Glomerular endothelial cell (primary cell): ENCODE measurements at places on chromosomes 7 and 10. TPM values are rescaled to one million over a fixed set of nuclear protein-coding genes. Genes with fewer than 3 reads are reported as not detected.

The PTPRN2 gene
- 10.0 and 13.0 TPM in 2 replicates for total RNA-seq

The FOXI2 gene
- total RNA-seq, result not detected in 2 replicates

DNA sequence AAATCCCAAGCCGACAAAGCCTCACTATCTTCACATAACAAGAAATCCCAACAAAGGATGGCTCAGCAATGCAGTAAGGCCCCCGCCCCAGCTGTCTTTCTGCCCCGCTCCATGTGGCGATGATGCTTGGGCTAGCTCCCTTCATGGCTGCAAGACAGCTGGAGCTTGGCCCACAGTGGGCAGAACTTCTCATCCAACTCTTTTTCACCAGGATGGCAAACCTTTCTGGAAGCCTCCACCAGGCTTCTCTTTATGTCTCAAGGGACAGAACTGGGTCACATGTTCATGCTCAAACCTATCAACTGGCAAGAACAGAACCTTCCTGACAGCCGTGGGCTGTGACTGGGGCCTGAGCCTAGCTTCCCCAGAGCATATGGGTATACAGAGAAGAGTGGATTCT, 260.5 kb upstream of the MKLN1 start:
- DNase-seq, result no peak

DNA sequence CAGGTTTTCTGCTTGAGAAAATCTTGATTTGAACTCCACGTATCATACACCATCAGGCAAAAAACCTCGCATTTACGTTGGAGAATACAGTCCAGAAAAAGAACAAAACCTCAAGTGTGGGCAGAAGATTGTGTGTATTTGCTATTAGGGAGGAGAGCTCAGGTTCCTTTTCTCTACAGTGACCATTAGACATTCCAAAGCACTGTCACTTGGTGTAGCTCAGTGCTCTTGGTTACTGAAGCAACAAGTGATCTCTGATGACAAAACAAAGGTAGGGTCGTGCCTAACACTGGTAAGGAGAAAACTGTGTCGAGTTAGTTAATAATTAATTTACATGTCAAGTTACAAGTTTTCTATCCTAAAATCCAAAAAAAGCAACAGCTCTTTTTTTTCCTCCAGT, 72.6 kb downstream of the C1GALT1 start:
- DNase-seq, result no peak

The PSAP gene
- 1,624 and 1,972 TPM in 2 replicates for total RNA-seq
